ENCODE measurements at places on chromosomes 12 and 14.
A peak's percentile ranks its signal among the peaks of the same experiment; 100 is the strongest.

- no peak for DNase-seq
Measured at GRCh38 chr12:107822356-107822755, 47.9 kb downstream of the ASCL4 start.

- no peak for DNase-seq
Measured at GRCh38 chr12:23834076-23834475, 115.4 kb downstream of the SOX5 start.

DNA sequence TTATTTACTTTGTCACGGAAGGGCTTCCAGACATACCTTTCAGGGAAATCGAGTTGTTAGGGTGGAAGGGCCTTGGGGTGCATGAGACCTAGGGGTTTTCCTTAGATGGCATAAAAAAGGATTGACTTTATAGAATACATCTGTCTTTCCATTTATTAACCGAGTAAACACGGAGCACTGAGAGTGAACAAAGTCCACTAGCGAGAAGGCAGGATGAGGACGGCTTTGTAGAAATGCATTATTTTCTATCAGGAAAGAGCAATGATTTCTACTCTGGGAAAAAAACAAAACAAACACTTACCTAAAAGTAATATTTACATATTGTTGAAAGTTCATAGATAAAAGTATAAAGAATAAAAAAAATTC lies 91.8 kb downstream of the RCOR1 start:
- DNase-seq: no peak

DNA sequence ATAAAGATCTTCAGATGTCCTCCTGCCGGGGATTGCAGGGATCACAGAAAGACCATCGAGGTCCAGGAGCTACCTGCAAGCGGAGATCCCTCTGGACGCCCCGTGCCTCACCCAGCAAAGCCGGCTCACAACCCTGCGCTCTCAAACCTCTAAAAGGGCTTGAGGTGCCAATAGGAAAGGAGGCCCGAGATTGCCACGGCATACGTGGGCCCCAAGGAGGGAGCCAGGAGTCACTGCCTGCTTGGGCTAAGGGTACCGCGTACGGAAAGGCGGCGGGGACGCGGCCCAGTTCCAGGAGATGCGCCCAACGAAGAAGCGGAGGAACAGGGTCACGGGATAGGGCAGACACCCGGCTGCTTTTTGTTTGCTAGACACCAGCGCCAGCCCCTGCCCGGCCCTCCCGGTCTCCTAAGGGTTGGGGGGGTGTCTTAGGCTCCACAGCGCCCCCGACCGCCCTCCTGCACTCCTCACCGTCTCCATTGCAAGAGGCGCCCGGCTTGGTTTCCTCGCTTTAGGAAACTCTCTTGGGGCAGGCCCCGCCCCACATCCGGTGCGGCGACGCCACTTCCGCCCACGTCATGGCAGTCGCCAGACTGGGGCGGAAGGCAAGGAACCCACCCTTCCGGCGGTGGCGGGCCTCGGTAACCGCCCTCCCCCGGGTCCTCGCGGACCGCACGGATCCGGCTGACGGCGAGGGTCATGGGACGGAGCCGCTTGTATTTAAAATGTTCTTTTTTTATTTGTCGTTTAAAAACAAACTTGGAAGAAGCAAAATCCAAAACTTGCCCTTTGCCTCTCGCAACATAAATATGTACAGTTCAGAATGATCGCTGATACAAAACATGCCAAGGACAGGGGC lies at the start of gene PRKAG1:
Gene PRKAG1 (minus strand): TSS at position 516 of the 859 bp plus-strand sequence. CDS start 36 bp downstream, at position 480.
- peak; percentile 97 for DNase-seq

- no peak for DNase-seq
Measured at GRCh38 chr12:3972576-3972975, 99.4 kb upstream of the PARP11 start.

- DNase-seq: no peak
Measured at GRCh38 chr12:5076761-5077160, 33.1 kb downstream of the KCNA5 start.

- DNase-seq: peak; percentile 23
Measured at GRCh38 chr12:124259154-124260066, 35.5 kb upstream of the RFLNA start.

GRCh38 chr12:18861287-18861858 lies 123.5 kb downstream of the CAPZA3 start:
- DNase-seq: peak; percentile 49

DNA sequence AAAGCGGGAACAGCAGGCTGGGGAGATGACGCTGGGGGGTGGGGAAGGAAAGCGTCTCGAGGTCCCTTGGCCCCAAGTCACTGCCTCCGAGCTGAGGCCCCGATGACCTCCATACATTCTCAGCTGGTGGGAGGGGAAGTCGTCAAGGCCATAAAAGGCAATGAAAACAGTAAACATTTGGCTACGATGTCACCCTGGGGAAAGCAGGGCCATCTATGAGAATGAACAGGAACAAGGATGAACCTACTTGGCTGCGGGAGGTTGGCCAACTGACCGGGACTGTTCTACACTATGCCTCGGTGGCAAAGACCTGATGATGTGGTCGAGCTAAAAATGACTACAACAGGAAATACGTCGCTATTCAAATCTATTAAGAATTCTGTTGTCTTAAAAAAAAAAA lies 19.5 kb downstream of the PRKAB1 start:
- no peak for DNase-seq

Data from EH (cell line).